ENCODE measurements at places on chromosomes 3 and 15.

- DNase-seq: no peak
Measured at GRCh38 chr3:109363634-109364033, 26.3 kb upstream of the DPPA4 start.

DNA sequence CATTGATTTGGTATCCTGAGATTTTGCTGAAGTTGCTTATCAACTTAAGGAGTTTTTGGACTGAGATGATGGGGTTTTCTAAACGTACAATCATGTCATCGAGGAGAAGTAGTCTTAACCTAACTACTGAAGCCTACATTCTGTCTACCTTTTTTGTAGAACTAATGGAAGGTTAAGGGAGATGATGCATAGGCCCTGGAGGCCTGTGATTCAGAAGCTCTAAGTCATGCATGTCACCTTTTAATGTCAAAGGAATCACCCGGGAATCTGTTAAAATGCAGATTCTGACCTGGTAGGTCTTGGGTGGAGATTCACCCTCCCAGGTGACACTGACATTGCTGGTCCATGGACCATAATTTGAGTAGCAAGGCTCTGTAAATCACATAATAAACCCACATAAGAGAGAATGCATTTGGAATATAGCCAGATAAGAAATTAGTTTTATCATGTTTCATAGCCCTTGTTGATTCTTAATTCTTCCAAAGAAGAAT is 64.9 kb downstream of the GHSR start:
- no peak for DNase-seq

- peak; percentile 65 for DNase-seq
Measured at GRCh38 chr3:98817547-98818041, 54.5 kb downstream of the ST3GAL6 start.

DNA sequence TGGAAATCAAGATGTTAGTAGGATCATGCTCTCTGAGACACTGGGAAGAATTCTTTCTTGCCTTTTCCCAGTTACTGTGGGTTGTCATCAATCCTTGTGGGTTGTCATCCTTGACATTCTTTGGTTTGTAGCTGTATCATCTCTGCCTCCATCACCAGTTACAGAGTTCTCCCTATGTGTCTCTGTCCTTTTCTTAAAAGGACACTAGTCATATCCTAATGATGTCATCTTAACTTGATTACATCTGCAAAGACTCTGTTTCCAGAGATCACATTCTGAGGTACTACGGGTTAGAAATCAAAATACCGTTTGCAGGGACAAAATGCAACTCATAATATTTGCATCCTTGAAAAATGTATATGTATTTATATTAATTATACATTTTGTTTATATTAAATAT is 500.4 kb downstream of the ZBBX start:
- DNase-seq: no peak

DNA sequence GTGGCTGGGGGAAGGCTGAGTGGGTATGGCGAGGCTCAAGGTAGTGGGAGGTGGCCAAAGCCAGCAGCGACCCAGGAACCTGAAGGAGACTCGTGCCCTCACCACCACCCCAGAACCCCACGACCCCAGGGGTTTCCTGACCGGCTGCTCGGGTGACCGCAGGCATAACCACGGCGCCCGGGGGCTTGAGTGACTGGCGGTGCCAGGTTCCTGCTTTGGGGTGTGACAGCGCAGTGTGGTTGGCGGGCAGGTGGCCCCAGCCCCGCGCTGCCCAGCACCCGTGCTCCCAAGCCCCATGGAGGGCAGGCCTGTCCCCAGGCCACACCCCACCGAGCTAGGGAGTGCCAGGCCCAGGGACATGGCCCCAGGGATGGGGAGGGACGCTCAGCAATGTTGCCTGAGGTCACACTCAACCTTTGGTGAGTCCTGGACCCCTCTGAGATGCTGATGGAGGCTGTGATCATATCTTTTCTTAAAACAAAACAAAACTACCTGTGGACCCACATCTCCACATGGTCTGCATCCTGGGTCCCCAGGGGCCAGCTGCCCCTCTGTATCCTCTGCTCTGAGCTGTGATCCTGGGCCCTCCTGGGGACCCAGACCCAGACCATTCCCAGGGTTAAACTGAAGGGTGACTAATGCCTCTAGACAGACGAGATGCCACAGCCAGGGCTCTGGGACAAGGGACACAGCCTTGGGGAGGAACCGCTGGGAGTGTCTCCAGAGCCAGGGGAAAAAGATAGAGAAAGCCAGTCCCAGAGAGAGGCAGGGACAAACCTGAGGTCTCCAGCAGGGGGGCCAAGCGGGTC is 13.0 kb downstream of the DNAJB8 start:
- no peak for DNase-seq

- peak; percentile 47 for DNase-seq
Measured at GRCh38 chr15:42137461-42138261, 18.8 kb downstream of the PLA2G4F start.

DNA sequence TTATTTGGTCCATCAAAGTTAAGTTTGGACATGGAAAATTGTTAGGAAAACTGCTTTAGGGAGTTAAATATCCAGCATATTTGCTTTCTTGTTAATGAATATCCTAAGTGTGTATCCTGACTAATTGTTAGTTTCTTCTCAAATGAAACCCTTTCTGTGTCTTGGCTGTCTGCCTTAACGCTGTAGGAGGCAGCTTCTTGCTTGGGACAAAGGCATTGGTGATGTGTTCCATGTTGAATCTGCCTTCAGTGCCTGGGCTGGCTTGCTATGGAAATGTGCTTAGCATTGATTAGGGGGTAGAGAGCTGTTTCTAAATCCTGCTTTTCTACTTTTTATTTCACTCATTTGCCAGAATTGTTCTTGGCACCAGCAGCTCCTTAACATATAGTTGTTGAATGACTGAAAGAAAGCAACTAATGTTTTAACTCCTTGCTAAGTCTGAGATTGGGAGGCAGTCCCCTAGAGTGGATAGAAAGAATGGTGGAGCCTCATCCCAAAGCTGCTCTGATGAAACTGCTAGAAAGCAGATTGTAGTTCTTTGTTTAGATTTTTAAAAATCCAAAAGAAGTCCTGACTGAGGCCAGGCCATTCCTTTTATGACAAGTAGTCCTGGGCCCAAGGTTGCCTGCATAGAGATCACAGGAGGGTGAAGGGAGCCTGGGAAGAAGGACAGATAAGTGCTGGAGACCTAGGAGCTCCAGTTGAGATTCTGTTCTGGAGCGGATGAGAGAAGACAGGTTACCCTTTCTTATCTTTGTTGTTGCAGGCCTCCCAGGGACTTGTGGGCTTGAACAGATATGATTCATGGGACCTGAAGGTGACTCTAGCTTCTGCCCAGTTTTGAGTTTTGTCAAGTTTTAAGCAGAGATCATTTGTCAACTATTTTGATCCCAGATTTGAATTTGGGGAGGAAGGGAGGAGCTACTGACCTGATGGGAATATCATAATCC is 39.3 kb downstream of the OXNAD1 start:
- DNase-seq: no peak

GRCh38 chr15:39108021-39108420 is 472.9 kb upstream of the THBS1 start:
- no peak for DNase-seq

GRCh38 chr3:152302521-152303021 is 33.8 kb downstream of the MBNL1 start:
- no peak for DNase-seq

- DNase-seq: no peak
Measured at GRCh38 chr3:134350266-134350665, 24.0 kb downstream of the AMOTL2 start.

DNA sequence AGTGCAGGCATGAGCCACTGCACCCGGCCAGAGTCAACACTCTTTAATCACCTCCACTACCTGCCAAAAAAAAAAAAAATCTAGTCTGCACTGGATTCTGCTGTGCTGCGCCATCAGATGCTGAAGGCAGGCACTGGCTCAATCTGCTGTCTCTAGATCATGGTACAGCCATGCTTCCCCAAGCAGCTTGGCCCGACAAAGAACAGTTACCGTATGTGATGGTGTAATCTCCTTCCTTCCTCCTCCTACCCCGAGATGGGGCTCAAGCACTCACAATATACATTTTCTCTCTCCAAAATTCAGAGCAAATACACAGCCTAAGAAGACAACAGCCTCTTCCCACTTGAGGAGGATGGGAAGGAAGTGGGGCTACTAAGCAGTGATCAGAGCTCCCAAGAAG is 45.1 kb downstream of the DAPK2 start:
- DNase-seq: no peak

DNA sequence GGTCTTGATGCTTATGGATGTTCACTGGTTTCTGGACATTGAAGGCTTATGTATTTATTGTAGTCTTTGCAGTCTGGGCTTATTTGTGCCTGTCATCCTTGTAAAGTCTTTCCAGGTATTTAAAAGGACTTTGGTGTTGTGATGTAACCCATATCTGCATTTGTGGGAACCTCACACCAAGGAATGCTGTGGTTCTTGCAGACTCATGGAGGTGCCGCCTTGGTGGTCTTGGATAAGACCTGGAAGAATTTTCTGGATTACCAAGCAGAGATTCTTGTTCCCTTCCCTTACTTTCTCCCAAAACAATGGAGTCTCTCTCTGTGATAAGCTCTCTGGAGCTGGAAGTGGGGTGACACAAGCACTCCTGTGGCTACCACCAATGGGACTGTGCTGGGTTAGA is 363.5 kb upstream of the NECTIN3 start:
- DNase-seq: no peak

- DNase-seq: no peak
Measured at GRCh38 chr3:194620196-194620595, 13.0 kb downstream of the TMEM44 start.

- DNase-seq: no peak
Measured at GRCh38 chr3:193946945-193947344, 189.0 kb upstream of the HES1 start.

- peak; percentile 77 for DNase-seq
Measured at GRCh38 chr3:148938936-148939335, 52.4 kb upstream of the GYG1 start.

DNA sequence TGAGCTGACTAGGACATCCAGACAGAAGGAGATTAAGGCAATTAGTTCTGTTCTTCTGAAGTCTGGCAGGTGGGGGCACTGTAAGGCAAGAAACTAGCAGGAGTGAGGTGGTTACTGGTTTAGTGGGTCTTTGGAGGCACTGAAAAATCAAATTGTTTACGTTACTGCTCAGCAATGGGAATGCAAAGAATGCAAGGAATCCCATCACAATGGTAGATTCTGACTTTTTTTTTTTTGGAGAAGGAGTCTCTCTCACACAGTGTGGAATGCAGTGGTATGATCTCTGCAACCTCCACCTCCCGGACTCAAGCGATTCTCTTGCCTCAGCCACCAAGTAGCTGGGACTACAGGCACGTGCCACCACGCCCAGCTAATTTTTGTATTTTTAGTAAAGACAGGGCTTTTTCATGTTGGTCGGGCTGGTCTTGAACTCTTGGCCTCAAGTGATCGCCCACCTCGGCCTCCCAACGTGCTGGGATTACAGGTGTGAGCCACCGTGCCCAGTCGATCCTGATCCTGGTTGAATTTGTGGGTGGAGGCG is 16.4 kb downstream of the FAM107A start:
- no peak for DNase-seq

- DNase-seq: no peak
Measured at GRCh38 chr15:42845581-42845980, 75.0 kb downstream of the TTBK2 start.

DNA sequence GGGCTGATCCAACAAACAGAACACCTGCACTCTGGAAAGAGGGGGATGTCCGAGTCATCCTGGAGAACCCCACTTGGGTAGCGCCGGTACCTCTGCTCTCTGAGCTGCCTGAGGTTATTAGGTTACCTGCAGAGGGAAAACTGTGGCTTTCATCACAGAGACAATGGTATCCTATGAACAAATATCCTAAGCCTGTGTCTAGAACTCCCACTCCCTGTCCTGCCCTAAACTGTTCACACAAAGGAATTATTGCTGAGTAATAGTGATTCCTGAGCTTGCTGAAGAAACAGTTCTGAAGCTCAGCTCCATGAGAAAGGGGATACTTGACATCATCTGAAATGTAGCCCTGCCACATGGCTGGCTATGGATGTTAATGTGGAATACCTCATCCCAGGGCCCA is 31.9 kb upstream of the WNT5A start:
- DNase-seq: no peak

- DNase-seq: no peak
Measured at GRCh38 chr3:184696697-184697096, 15.2 kb downstream of the MAGEF1 start.

DNA sequence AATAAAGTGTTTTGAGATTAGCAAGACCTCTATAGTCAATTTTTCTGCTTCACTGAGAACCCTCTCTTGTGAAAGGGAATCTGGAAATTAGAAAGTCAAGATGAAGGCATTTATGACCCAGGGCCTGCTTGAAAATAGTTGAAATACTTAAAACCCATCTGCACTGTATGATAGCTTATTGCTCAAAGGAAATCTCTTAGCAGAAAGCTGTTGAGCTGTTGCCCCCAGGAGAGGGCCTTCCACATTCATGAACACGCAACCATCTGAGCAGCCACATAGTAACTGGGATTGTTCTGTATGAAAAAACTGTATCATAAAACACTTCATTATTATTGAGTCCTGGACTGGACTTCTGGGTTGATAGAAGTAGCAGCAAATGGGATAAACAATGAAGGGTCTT is 106.4 kb upstream of the PTX3 start:
- no peak for DNase-seq

GRCh38 chr15:60191821-60192220 is 187.7 kb downstream of the FOXB1 start:
- DNase-seq: no peak

Measured in globus pallidus (tissue), 1 donor.